ENCODE measurements at places on chromosomes 4 and X. TPM values are rescaled to one million over a fixed set of nuclear protein-coding genes. Genes with fewer than 3 reads are reported as not detected.

Gene CLDN22
- not detected for total RNA-seq

GRCh38 chr4:74632634-74633033 lies 161.7 kb downstream of the BTC start:
- H3K27ac ChIP-seq: no peak overlapping the region
- H3K4me3 ChIP-seq: no peak overlapping the region
- no peaks in the 10 kb centered on the region for H3K4me1 ChIP-seq
- DNase-seq: no peak
- no peaks in the 10 kb centered on the region for H3K27me3 ChIP-seq

GRCh38 chrX:11108253-11108941 lies 2.7 kb upstream of the HCCS start:
- H3K36me3 ChIP-seq: no peaks in the 10 kb centered on the region
- no peak overlapping the region for H3K4me3 ChIP-seq
- no peak for DNase-seq
- no peaks in the 10 kb centered on the region for H3K27me3 ChIP-seq

GRCh38 chr4:52883183-52883621 lies 21.1 kb downstream of the RASL11B start:
- no peak overlapping the region for H3K4me3 ChIP-seq
- H3K27me3 ChIP-seq: no peaks in the 10 kb centered on the region
- H3K27ac ChIP-seq: no peak overlapping the region
- H3K4me1 ChIP-seq: no peaks in the 10 kb centered on the region

DNA sequence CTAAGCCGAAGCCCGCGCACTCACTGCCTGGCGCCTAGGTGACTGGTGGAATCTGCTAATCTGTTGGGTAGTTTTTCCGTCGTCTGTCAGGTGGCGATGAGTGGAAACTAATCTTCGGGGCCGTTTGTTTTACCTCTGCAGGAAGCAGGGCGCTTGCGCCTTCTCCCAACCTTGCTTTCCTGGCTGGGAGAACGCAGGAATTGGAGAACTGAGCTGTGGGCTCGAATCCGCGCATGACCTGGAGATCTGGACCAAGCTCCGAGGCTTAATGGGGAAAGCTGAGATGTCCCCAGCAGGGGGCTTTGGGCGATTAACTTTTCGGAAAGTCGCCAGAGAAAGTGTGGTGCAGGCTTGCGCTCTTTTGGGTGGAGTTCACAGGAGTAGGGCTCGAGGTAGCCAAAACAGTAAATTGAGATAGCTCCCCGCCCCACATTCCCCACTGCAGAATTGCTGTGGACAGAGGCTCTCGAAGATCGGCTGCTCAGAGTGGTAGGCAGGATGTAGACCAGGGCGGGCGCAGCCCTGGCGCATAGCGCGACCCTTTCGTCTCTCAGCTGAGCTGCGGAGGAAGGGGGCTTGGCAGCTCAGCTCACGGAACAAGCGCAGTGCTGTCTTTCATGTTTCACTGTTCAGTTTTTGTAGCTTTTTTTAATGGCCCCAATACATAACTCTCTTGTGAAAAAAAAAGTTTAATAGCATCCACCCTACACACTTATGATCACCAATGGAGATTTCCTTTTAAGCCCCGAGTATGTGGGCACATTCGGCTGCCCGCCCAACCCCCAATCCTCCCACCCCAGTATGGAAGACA lies 2.7 kb upstream of the FGF5 start:
- H3K36me3 ChIP-seq: no peaks in the 10 kb centered on the region
- H3K27me3 ChIP-seq: peaks cover 66% of the 10 kb centered on the region
- H3K27ac ChIP-seq: no peak overlapping the region
- H3K4me1 ChIP-seq: peaks cover 29% of the 10 kb centered on the region
- no peak overlapping the region for H3K4me3 ChIP-seq

GRCh38 chr4:23327120-23327519 lies 562.7 kb downstream of the PPARGC1A start:
- no peaks in the 10 kb centered on the region for H3K27me3 ChIP-seq
- no peak overlapping the region for H3K27ac ChIP-seq
- no peaks in the 10 kb centered on the region for H3K36me3 ChIP-seq
- H3K4me3 ChIP-seq: no peak overlapping the region

GRCh38 chr4:24751926-24752539 lies 43.3 kb upstream of the SOD3 start:
- no peak overlapping the region for H3K27ac ChIP-seq
- no peak overlapping the region for H3K4me3 ChIP-seq
- no peaks in the 10 kb centered on the region for H3K4me1 ChIP-seq
- no peaks in the 10 kb centered on the region for H3K27me3 ChIP-seq
- DNase-seq: no peak
- H3K36me3 ChIP-seq: no peaks in the 10 kb centered on the region

GRCh38 chrX:110125446-110126162 lies 122.7 kb downstream of the TMEM164 start:
- peaks cover 24% of the 10 kb centered on the region for H3K27me3 ChIP-seq
- H3K4me3 ChIP-seq: no peak overlapping the region
- no peaks in the 10 kb centered on the region for H3K36me3 ChIP-seq
- peak; percentile 28 for DNase-seq

- no peak overlapping the region for H3K4me3 ChIP-seq
- H3K4me1 ChIP-seq: no peaks in the 10 kb centered on the region
- H3K36me3 ChIP-seq: no peaks in the 10 kb centered on the region
- DNase-seq: no peak
- no peak overlapping the region for H3K27ac ChIP-seq
These were observed 73.8 kb downstream of the FBXW7 start for GRCh38 chr4:152462047-152462446.

- H3K4me3 ChIP-seq: no peak overlapping the region
- H3K36me3 ChIP-seq: no peaks in the 10 kb centered on the region
- no peaks in the 10 kb centered on the region for H3K27me3 ChIP-seq
- DNase-seq: peak; percentile 70
These were observed 333.8 kb downstream of the C4orf33 start for GRCh38 chr4:129429581-129430320.

DNA sequence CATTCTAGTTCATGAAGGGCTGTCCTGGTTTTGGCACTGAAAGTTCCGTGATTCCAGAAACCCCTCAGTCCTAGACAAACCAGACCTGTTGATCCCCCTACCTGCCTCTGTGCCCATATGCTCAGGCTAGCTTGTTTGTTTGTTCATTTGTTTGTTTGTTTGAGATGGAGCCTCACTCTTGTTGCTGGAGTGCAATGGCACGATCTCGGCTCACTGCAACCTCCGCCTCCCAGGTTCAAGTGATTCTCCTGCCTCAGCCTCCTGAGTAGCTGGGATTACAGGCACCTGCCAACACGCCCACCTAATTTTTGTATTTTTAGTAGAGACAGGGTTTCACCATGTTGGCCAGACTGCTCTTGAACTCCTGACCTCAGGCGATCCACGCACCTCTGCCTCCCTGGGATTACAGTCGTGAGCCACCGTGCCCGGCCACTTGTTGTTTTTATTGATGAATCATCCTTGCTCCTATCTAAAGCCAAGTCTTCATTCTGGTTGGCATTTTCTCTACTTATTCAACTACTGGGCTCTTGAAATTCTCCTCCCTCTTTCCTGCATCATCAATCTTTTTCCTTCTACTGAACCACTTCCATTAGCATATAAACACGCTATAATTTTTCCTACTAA lies 86.3 kb upstream of the BMP2K start:
- H3K27me3 ChIP-seq: no peaks in the 10 kb centered on the region
- H3K27ac ChIP-seq: no peak overlapping the region
- DNase-seq: no peak
- no peaks in the 10 kb centered on the region for H3K4me1 ChIP-seq
